Suppressor macrophage (primary cell): ENCODE measurements at places on chromosomes 7 and 10.

DNA sequence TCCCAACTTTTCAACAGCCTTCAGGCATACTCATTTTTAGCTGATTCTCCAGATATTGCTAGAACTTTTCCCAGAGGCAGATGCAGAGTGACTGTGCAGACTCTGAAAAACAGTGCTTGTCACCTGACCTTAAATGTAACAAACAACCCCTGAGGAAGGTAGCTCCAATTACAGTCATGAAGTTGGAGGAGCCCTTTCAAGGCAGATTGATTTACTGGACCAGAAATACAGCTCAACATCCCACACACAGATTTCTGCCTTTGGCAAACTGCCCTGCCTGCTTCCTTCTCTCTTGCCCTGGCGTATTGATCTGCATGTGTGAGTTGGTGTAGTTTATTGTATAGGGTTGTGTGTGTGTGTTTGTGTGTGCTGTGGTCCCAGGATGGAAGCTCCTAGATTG lies 38.5 kb downstream of the PYROXD2 start:
- DNase-seq, result no peak

- DNase-seq, result no peak
Measured at GRCh38 chr10:132653721-132654120, 116.1 kb downstream of the INPP5A start.

- DNase-seq, result no peak
Measured at GRCh38 chr10:113169111-113169510, 219.1 kb downstream of the TCF7L2 start.

DNA sequence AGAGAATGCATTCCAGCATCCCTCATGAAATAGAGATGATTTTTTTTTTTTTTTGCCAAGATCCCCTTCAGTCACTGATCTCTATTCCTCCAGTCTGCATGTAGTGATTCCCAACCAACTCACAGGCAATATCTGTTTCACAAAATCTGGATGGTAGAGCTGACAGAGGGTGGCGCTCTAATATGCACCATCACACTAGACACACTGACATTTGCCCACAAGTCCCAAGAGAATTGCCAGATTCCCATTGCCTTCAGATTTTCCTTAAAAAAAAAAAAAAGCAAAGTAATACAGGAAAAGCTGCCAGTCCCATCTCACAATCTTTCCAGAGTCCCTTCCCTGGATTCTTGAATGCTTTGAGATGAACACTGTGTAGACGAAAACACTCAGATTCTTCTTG lies 301.0 kb downstream of the SORCS1 start:
- no peak for DNase-seq

DNA sequence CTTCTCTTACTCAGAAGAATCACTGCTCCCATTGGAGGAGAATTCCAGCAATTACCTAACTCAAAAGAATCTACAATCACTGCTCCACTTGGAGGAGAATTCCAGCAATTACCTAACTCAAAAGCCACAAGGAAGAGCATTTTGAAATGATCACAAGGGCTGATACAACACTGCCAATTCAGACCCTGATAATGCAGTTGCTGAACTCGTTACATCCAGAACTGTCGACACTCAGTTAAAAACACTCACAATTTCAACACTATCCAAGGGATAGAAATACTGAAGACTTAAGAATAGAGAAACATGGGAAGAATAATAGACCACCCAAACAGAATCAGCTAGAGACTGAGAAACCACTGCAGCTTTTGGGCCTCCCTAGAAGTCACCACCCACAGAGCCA lies 27.8 kb downstream of the AFAP1L2 start:
- DNase-seq, result no peak
